ENCODE measurements at places on chromosomes 3 and 15.

DNA sequence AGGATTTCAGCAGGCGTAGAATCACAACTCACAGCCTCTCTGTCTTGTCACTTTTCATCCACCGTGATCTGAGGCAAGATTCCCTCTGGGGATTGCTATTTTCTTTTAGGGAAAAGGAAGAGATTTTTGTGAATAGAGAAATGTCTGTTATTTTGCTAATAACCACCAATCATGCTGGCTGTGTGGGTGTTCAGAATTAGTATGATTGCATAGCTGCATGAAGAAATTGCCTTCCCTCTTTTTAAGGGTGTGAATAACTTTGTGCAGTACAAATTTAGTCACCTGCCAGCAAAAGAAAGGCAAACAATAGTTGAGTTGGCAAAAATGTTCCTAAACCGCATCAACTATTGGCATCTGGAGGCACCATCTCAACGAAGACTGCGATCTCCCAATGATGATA is 60.8 kb downstream of the KAT2B start:
- no peak for DNase-seq

DNA sequence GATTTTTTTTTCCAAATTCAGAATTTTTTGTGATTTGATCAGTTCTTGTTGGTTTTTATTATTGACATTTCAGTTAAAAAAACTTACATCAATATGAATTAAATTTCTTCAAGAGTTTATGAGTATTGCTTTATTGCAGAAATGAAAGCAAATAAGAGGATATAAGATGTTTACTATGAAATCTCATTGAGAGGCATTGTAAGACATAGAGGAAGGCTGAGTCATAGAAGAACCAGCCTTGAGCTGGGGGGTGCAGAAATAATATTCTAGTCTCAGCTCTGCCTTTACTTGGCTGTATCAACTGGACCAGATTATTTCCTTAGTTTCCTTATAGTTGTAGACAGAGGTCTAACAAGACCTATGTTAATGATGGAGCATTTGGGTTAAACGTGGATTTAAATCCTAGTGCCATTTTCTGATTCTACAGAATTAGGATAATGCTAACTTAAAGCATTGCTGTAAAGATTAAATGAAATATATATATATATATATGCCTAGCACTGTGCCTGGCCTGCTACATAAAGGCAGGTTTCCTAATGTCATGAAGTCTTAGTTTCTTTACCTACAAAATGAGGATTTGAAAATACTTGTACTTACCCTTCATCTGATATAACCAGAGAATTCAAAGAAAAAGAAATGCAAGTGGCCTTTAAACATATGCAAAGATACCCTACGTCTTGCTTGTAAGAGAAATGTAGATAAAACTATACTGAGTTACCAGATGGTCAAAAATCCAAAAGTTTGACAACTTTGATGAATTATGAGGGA is 7.3 kb downstream of the FAM98B start:
- DNase-seq: no peak

DNA sequence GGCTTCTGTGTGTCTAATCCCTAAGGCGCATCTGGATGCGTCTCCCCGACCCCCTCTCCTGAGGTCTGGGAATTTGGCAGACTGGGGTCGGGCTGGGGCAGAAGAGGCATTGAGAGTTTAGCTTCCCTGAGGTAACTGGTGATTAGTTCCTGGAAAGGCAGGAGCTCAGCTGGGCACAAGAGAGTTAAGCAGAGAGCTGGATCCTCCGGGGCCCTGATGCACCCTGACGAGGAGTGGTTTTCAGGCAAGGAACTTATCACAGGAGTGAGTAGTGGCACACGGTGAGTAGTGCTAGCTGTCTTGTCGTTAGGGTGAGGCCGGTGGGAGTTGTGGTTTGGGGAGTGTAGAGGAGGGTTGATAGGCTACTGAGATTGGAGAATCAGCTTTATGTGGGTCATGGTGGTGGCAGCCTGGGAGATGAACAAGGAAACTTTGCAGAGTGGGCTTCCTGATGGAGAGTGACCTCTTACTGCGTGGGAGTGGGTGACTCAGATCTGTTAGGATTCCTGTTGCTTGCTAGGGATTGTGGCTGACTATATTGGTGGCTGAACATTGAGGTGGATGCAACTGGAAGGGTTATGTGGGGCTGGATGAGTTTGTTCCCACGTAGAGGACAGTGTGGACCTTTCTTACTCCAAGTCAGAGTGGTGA is 897 bp downstream of the RAD54L2 start:
- DNase-seq: no peak

GRCh38 chr3:123155471-123156011 is 46.2 kb upstream of the SEC22A start:
- no peak for DNase-seq

GRCh38 chr3:46845860-46846623 is 17.2 kb downstream of the MYL3 start:
- DNase-seq: no peak

DNA sequence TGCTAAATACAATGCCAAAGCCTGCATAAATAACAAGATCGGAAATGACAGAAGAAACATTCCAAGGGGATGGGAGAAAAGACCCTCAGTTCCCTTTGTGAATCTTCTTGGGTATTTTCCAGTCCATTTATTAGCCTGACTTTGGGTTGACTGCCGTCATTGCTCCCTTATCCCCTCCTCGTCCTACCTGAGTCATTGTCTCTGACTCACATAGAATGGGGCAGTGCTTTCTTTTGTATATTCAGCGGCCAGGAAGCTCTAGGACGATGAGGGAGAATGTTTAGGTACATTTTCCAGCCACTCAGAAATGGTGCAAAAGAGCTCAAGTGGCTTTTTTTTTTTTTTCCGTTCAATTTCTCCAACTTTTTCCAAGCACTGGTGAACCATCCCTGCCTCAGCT is 71.6 kb downstream of the KAT2B start:
- DNase-seq: no peak

- no peak for DNase-seq
Measured at GRCh38 chr15:58466566-58466965, 34.8 kb downstream of the LIPC start.

DNA sequence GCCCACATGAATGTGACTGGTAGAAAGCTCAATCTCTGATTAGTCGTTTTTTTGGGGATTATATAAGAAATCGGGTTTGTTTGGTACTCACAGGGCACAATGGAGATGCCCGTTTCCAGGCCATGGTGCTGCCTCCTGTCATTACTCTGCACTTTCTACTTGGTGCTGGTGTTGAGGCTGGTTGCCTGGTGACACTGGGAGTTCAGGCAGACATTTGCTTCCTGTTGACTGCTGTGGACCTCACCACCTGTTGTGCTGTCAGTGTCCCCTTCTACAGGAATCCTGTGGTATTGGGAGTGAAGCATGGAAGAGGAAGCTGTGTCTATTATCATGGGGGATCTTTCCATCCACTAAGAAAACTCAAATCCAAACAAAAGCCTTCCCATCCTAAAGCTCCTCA is 227.2 kb upstream of the TBL1XR1 start:
- no peak for DNase-seq

GRCh38 chr3:197019021-197019420 is 10.6 kb downstream of the MELTF start:
- no peak for DNase-seq

DNA sequence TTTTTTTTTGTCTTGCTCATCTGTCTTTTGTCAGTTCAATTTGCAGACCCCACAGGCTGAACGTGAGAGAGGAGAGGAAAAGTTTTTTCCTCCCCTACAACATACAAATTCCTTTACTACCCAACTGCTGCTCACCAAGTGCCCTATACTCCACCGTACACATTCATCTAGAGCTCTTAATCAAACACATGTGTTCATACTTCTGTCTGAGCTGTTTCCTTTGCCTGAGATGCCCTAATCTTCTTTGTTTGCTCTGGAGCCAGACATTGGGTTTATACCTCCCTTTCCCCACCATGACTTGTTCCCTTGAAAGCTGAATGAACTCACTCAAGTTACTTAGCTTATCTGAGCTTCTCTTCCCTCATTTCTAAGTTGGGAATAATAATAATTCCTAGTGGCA is 122.7 kb upstream of the RASGRP1 start:
- no peak for DNase-seq

DNA sequence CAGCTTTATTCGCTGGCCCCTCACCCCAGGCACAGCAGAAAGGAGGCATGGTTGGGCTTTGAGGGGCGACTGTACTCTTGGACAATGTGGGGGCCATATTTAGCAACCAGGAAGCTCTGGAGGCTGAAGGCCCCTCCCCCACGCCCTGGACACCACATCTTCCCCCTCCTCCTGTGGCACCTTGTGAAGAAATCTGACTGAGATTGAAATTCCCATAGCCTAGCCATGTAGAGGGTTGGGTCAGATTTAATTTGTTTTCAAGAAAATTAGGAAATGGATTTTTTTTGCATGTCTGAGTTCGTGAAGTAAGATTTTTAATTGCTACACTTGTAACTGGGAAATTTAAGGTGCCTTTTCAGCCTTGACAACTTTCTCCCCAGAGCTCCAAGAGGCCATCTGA is 24.5 kb downstream of the FSD2 start:
- no peak for DNase-seq

- DNase-seq: no peak
Measured at GRCh38 chr15:94610485-94610884, 379.1 kb downstream of the MCTP2 start.

- no peak for DNase-seq
Measured at GRCh38 chr3:89571707-89572106, 464.3 kb downstream of the EPHA3 start.

GRCh38 chr3:2477620-2478019 is 379.0 kb downstream of the CNTN4 start:
- no peak for DNase-seq

DNA sequence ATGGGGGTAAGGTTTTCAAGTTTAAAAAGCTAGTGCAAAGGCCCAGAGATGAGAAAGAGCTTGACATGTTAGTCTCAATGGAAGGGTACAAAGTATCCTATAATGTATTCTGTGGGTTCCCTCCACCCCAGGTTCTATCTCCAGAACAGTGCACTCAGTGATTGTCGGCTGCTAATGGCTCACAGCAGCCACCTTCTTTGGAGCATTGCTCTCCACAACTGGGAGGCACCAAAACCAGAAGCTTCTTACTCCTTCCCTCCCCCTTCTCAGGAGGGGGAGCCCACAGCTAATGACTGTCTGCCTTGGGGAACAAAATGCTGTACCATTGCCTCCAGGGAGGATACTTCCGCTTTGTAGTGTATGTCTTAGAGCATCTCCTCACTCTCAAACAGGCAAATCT is 439.4 kb upstream of the RBMS3 start:
- DNase-seq: no peak

GRCh38 chr15:95291898-95292472 is 1038.5 kb upstream of the NR2F2 start:
- DNase-seq: no peak

- no peak for DNase-seq
Measured at GRCh38 chr3:65268426-65268825, 580.6 kb upstream of the ADAMTS9 start.

GRCh38 chr3:69881051-69881450 is 118.5 kb upstream of the SAMMSON start:
- DNase-seq: no peak

DNA sequence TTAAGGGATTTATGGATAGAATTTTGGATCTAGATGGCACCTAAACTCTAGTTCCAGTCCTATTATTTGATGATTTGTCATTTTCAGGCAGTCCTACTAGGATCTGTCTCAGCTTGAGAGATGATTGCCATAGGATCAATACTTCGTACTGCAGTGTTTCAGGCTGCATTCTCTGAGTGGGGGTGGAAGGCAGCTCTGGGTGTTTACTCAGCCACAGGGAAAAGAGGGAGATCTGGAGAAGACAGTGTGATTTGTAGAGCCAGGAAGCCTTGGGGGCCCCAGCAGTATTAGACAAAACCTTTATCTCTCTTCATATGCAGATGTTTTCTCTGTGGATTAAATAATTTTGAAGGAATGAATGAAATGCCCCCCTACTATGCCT is 188.4 kb upstream of the SYNPR start:
- no peak for DNase-seq

DNA sequence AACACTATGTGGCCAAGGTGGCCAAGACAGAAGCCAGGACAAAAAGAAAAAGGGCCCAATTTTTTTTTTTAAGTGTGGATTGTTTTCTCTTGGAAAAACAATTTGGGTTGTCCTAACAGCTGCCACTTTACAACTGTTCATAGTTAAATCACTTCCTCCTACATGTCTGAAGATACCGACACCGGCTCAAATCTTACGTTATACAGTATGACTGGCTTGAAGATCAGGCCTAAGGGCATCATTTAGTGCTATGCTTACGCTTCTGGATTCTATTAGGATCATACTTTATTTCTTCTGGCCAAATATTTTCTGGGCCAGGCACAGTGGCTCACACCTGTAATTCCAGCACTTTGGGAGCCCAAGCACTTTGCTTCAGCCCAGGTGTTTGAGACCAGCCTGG is 404.4 kb downstream of the MECOM start:
- DNase-seq: no peak

DNA sequence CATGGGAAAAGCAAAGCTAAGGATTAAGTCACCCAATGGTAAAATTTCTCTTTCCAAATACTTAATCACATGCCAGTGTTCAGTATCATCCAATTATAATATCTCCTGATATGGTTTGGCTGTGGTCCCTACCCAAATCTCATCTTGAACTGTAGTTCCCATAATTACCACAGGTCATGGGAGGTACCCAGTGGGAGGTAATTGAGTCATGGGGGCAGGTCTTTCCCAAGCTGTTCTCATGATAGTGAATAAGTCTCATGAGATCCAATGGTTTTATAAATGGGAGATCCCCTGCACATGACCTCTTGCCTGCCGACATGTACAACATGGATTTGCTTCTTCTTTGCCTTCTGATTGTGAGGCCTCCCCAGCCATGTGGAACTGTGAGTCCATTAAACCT is 26.1 kb upstream of the NMB start:
- no peak for DNase-seq

- DNase-seq: no peak
Measured at GRCh38 chr15:91065505-91065904, 34.6 kb upstream of the SV2B start.

DNA sequence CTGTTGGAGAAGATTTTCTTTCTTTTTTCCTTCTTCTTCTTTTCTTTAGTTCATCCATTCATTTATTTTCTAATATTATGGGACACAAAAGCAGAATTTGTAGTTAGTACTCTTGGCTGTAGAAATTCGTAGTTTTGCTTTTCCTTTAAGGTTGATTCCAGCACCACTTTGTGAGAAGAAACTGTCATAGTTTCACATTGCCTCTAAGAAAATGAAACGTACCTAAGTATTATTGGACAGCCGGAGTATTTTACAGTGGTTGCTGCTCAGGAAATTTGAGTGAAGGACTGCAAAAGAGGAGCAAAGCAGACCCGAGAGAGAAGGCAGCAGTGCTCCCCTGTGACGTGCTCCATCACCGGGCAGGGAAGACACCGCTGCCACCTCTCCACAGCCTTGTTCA is 48.1 kb downstream of the PLCL2 start:
- no peak for DNase-seq

- DNase-seq: no peak
Measured at GRCh38 chr15:41792000-41792637, 17.8 kb downstream of the MAPKBP1 start.

GRCh38 chr3:60552581-60552980 is 698.7 kb downstream of the FHIT start:
- no peak for DNase-seq

Data from iPS DF 19.7 (cell line).